ENCODE measurements at places on chromosomes 2 and 18.

DNA sequence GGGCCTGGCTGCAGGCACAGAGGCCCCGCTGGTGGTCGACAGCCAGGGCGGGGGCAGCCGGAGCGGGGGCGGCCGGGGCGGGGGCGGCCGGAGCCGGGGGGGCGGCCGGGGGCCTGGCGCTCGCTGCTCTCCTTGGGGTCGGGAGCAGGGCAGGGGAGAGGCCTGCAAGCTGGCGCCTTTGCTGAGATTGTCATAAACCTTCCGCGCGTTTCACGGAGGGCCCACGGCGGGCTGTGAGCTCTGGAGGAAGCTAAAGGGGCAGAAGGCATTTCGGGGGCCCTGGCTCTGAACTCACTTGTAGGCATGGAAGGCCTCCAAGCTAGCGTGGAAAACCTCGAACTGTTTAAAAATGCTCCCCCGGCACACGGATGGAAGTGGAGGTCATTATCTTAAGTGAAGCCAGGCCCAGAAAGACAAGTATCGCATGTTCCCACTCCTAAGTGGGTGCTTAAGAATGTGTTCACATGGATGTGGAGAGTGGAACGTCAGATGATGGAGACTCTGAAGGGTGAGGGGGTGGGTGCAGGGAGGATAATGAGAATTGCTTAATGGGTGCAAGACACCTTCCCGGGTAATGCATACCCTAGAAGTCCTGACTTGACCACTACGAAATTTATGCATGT, 629 bp downstream of the PRELID3A start:
- no peak for DNase-seq

DNA sequence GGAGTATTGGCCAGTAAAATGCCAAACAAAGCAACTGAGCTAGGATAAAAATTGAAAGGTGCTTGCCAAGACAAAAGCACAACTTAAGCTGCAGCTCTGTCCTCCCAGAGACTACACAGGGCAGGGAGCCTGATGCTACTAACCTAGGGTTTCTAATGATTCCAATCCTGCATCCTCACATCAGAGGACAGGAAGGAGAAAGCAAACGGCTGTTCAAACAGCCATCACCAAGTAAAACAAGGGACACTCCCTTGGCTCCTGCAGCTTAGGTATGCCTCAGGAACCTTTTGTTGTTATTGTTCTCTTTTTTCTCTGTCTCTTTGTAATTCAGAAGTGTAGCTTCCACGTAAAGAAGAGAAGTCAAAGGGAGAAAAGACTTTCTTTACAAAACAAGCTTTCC, 99.5 kb downstream of the TCF4 start:
- no peak for DNase-seq

DNA sequence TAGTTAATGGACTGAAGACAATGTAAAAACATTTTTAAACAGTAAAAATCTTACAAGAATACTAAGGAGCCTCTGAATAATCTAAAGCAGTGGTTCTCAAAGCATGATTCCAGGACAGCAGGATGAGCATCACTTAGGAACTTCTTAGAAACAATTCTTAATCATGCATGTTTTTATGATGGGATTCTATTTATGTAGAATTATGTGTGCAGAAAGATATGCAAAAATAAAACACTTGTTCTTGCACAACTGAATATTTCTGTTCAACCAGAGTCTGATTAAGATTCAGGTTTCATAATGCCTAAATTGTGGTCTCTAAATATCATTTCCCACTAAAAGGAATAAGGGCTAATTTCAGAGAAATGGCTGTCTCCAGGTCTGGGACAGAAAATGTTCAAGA, 69.2 kb upstream of the MTIF2 start:
- DNase-seq: no peak

GRCh38 chr2:128468186-128468920, 149.7 kb upstream of the HS6ST1 start:
- no peak for DNase-seq

DNA sequence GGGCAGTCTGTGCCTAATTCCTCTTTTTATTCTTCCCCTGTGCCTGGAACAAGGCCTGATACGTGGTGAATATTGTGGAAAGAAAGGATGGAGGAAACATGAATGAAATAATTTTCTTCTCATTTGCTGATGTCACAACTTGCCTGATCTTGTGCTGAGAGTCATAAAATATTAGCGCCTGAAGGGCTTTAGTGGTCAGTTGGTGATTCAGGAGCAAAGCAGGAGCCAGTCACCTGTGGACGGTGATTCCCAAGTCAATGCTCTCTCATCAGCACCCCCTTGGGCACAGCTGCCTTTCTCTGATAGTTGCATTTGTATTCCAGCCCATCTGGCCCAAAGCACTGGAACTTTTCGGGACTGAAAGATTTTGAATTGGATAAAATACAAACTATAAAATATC, 502.6 kb upstream of the RAB12 start:
- no peak for DNase-seq

DNA sequence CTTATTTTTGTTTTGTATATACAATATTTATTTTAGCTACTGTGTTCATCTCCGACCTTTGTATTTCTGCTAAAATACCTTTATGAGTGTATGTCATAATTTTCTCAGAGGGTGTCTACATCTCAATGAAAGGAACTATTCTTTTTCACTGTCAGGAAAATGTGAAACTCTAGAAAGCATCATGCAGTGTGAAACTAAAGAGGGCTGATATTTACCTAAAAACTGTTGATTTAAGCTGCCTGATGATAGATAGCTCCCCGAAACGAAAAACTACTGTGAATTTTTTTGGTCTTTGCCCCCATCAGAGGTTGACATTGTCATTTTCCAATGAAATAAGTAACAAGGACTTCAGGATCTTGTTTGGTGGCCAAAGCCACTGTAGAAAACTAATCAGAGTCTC, 38.8 kb downstream of the TMEM178A start:
- DNase-seq: no peak

Measured in effector CD8-positive, alpha-beta T cell (primary cell).